Activated CD4-positive, CD25-positive, alpha-beta regulatory T cell treated with anti-CD3 and anti-CD28 coated beads, Interleukin-2, amount 50 U/mL, for 24 hours (primary cell): ENCODE measurements at places on chromosomes 5 and 9.

GRCh38 chr9:69292078-69292477 is 32.9 kb upstream of the ENTREP1 start:
- ATAC-seq, result no peak

DNA sequence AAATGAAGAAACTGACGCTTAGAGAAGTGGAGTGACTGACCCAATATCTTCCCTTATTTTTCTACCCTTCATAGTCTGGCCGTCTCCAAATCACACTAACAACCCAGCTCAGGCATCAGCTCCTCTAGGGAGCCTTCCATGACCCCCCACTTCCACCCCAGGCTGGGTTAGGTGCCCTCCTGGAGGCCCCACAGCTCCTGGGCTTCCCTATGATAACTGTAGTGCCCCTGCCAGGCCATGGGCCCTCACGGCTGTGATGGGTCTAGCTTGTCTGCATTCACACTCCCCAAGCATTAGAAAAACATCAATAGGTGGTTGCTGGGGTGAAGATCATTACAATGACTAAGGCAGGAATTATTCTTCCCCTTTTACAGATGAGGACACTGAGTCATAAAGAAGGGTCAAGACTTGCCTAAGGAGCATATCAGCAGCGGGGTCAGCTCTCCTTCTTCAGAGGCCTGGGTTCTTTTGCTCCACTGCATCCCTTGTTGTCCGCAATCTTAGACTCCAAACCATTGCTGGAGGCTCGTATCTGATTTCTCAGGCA is 7.3 kb downstream of the CORO2A start:
- ATAC-seq, result no peak

- ATAC-seq, result no peak
Measured at GRCh38 chr9:79701651-79702050, 129.9 kb downstream of the TLE4 start.

- ATAC-seq, result no peak
Measured at GRCh38 chr5:62152394-62153087, 153.5 kb upstream of the KIF2A start.

DNA sequence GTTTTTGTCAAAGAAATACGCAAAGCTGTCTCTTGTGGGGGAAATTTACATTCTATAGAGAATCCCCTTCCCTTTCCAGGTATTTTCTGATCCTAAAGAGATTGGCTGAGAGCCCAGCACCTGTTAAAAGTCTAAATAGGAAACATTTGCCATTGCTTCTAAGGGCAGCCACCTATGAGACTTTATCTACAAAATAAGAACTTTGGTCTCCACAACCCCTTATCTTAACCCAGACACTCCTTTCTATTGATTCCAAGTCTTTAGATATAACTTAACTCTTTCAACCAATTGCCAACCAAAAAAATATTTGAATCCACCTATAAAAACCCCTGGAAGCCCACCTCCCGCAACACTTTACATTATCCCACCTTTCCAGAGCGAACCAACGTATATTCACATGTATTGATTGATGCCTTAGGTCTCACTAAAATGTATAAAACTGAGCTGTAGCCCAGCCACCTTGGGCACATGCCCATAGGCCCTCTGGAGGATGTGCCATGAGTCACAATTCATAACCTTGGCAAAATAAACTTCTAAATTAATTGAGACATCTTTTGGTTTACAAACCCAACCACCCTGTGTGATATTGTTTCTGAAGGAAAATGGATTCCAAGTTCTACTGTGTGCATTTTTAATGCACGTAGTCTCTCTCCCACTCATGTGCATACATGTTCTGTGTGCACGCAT is 211.4 kb downstream of the GAS1 start:
- ATAC-seq, result no peak

GRCh38 chr9:79522793-79523192 is 49.0 kb upstream of the TLE4 start:
- no peak for ATAC-seq

DNA sequence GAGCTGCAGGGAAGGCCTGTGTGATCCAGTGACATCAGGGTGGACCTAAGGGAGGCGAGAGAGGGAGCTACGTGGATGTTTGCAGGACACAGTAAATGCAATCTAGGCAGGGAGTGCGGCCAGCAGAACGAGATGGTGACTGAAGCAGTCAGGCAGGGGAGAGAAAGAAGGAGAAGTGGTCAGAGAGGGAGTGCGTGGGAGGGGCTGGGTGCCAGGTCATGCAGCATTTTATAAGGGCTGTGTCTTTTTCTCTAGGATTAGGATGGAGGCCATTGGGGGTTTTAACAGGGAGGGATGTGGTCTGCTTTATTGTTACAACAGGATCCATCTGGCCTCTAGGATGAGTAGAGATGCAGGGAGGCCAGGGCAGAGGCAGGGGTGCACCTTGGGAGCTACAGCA is 80.4 kb downstream of the DCP2 start:
- ATAC-seq, result no peak
